Stimulated activated CD4-positive, alpha-beta T cell treated with anti-CD3 and anti-CD28 coated beads, Interleukin-15, amount 100 ng/mL, for 1 hour (primary cell): ENCODE measurements at places on chromosomes 6 and 20.

- DNase-seq = no peak
Measured at GRCh38 chr20:2745060-2745910, 52.7 kb downstream of the EBF4 start.

DNA sequence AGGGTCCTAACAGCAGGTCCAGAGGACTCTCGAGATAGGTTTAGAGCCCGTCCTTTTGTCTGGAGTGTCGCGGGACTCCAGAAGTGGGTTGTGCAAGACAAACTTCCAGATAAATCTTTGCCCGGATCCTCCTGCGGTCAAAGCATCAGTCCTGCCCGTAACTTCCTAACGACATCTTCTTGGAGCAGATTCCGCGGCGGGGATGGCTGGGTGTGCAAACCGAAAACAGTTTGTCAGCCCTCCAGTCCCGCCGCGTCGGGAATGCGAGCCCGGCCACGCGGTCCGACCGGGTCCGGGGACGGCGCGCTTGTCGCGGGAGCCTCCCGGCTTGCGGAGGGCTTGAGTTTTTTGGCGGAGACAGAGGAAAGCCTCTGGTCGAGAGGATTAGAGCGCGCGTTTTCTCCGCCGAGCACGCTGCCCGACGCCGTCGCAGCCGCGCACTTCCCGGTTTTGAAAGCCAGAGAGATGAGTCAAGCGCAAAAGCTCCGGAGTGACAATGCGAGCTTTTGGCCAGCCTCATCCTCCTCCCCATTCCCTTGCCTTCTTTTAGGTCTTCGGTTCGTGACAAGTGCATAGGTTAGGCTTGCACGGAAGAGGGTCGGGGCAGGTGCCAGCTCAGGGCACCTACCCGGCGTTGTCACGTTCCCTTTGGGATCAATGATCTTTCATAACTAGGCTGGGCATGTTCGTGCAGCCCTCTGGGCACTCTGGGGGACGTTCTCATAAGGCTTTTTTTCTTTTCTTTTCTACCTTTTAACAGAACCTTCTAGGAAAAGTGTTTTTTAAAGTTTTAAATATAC lies 91.3 kb upstream of the PRDM1 start:
- DNase-seq = no peak

DNA sequence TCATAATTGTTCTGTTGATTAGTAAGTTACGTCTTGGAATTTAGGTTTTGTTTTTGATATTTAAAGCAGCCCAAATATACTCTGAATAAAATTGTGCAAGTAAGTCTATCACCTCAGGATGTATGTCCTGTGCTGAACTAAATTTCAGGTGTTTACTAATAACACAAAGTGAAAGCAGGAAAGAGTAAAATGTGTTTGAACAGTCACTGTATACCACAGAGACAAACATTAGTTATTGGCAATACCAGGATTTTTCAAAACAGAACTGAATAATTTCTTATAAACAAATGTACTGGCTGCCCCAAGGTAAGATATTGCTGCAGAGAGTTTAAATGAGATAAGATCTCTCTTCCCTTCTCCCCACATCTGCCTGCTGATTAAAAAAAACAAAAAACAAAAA lies 404.7 kb upstream of the RUNX2 start:
- DNase-seq = no peak

DNA sequence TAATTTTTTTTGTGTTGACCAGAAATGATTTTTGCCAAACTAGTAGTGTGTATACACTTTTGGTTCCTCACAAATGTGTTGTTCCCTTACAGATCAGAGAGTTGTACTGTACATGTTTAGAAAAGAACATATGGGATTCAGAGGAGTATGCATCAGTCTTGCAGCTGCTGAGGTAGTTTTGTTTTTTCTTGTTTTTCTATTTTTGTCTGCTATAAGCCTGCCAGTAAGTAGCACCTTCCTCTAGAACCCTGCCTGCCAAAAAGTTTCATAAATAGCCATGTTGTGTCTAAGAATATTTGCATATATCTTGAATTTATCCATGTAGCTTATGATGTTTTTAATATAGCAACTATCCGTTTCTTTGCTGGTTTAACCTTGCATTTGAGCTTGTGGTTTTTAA lies 46.4 kb downstream of the ORC3 start:
- no peak for DNase-seq

- DNase-seq = no peak
Measured at GRCh38 chr20:40966103-40966502, 62.5 kb upstream of the TOP1 start.
